ENCODE measurements at places on chromosomes 12 and 14. TPM values are rescaled to one million over a fixed set of nuclear protein-coding genes. Genes with fewer than 3 reads are reported as not detected.

DNA sequence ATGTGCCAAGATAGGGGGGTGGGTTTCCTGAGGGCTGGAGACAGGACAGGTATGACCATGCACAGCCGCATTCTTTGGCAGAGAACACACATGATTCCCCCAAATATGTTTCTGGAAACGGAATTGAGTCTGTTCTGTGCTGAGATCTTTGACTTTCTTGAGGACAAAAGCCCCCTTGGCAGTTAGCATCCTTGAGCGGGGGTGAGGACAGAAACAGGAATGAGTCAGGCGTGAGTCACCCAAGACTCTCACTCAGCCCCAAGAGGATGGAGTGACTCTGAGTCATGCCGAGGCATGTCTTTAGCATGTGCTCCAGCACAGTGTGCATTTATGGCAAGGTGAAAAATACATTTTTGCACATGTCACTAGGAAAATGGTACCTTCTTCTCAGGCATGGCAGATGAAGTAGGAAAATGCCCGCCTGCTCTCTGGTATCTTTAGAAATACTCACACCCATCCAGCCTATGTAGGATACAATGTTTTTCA is 52.1 kb downstream of the DAD1 start:
- no peaks in the 10 kb centered on the region for H3K27me3 ChIP-seq
- no peaks in the 10 kb centered on the region for H3K36me3 ChIP-seq
- peaks cover 12% of the 10 kb centered on the region for H3K4me1 ChIP-seq
- H3K27ac ChIP-seq = peak overlapping the region; percentile 93
- peak; percentile 98 for DNase-seq

GRCh38 chr14:19895282-19895681 is 20.3 kb downstream of the OR4K2 start:
- H3K27ac ChIP-seq = no peak overlapping the region
- no peaks in the 10 kb centered on the region for H3K27me3 ChIP-seq
- H3K36me3 ChIP-seq = no peaks in the 10 kb centered on the region
- H3K4me1 ChIP-seq = no peaks in the 10 kb centered on the region
- no peak for DNase-seq

DNA sequence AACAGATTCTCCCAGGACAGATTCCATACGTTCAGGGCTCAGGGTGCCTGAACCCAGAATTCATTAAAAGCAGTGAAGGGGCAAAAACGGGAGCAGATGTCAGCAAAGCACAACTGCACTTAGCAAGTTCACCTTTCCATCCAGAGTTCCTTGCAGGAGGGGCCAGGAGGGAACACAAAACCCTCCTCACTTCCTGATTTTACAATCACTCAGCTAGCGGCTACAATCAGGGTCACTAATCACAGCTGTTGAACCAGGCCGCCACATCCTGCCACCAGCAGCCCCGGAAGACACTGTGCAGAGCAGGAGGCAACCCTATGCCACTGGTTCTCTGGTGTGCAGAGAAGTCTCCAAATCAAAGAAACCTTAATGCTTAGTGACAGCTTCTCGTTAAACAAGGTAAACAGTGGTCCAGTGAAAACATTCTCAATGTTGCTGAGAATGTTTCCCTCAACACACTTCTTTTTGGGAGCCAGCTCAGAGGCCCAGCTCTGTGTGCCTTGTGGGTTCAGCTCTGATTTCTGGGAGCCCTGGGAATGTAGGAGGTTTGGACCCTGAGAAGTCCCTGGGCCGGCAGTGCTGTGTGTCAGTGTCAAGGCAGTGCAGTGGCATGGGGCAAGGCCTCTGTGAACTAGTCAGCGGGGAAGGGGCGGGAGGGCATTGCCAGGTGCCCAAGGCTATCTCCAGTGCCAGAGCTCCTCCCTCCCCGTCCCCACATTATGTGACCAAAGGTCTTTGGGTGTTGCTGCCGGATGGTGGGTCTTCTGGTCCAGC is 54.5 kb downstream of the VCPKMT start:
- H3K27ac ChIP-seq = peak overlapping the region; percentile 92
- H3K4me3 ChIP-seq = no peak overlapping the region
- DNase-seq = peak; percentile 56
- no peaks in the 10 kb centered on the region for H3K36me3 ChIP-seq

TAS2R31 gene
- total RNA-seq = 4.3 TPM

MRPS35 gene
- total RNA-seq = 27.4 TPM

GRCh38 chr14:105448706-105449111 is 25.9 kb upstream of the CRIP2 start:
- peak; percentile 47 for DNase-seq
- H3K36me3 ChIP-seq = peaks cover 37% of the 10 kb centered on the region

CEP170B gene
- 3.6 TPM for total RNA-seq

- no peak overlapping the region for H3K4me3 ChIP-seq
- H3K27ac ChIP-seq = no peak overlapping the region
- no peak for DNase-seq
- H3K36me3 ChIP-seq = peaks cover 2% of the 10 kb centered on the region
- H3K27me3 ChIP-seq = no peaks in the 10 kb centered on the region
- H3K4me1 ChIP-seq = peaks cover 10% of the 10 kb centered on the region
Observed at GRCh38 chr12:25197608-25198007, 2.6 kb downstream of the ETFRF1 start.

DNA sequence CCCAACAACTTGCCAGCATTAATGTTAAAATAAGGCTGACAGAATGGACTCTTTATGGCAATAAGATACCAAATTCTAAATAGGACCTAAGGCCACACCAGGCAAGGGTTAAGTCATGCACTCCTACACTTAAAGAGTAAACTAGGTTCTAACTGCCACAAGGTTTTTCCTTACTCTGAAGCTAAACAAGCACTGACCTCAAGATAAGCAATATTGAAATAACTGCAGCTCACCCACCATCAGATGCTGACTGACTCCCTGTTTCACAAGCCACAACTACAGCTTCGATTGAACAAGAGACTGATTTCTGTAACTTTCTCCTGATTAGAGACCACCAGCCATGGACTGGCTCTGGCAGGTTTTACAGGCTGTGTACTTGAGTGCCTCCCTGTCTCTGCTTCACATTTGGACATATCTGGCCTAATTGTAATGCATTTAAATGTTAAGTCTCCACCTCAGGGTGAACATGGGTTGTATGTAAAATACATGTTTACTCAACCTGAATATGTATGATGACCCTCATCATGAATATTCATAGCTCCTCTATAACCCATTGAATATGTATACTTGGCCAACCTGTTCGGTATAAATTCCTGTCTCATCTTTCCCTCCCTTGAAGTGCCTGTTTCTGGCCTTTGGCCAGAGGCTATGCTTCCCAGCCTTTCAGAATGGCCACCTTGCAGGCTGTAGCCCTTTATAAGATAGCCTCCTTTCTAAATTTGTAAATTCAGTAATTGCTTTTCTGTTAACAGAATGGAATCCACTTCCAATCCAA is 70.5 kb upstream of the DAAM1 start:
- H3K27ac ChIP-seq = no peak overlapping the region
- no peaks in the 10 kb centered on the region for H3K36me3 ChIP-seq
- DNase-seq = peak; percentile 36
- no peak overlapping the region for H3K4me3 ChIP-seq
- peaks cover 5% of the 10 kb centered on the region for H3K4me1 ChIP-seq
- H3K27me3 ChIP-seq = peaks cover 2% of the 10 kb centered on the region

DNA sequence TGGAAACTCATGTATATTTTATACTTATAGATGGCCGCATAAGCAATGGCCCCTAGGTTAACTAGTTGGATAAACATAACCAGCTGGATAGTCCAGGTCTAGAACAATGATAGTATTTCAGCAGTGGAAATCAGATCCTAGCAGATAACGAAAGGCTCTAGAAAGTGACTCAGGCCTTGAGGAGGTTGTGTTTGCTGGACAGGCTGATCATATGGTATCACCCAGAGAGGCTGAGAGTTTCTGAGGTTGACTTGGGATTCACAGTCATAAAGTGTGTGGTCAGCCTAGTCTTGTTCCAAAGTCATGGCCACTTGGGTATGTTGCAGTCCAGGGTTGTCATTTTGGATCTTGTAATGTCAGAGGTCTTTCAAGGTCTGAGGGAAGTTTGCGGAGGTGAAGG is 16.8 kb downstream of the FLVCR2 start:
- DNase-seq = peak; percentile 7
- no peaks in the 10 kb centered on the region for H3K4me1 ChIP-seq
- peaks cover 8% of the 10 kb centered on the region for H3K27me3 ChIP-seq
- no peak overlapping the region for H3K27ac ChIP-seq
- no peak overlapping the region for H3K4me3 ChIP-seq

GRCh38 chr14:100523131-100523842 is 63.9 kb downstream of the BEGAIN start:
- no peak overlapping the region for H3K4me3 ChIP-seq
- no peak for DNase-seq
- peaks cover 11% of the 10 kb centered on the region for H3K36me3 ChIP-seq
- H3K27me3 ChIP-seq = no peaks in the 10 kb centered on the region

ACVRL1 gene
- total RNA-seq = 5.8 TPM

SYNDIG1L gene
- not detected for total RNA-seq

CCDC38 gene
- total RNA-seq = not detected

LRTM2 gene
- total RNA-seq = not detected

- H3K4me1 ChIP-seq = peaks cover 5% of the 10 kb centered on the region
- H3K4me3 ChIP-seq = no peak overlapping the region
- H3K27ac ChIP-seq = no peak overlapping the region
- peaks cover 22% of the 10 kb centered on the region for H3K27me3 ChIP-seq
- H3K36me3 ChIP-seq = no peaks in the 10 kb centered on the region
Observed at GRCh38 chr12:5806371-5807089, 138.5 kb downstream of the ANO2 start.

DNA sequence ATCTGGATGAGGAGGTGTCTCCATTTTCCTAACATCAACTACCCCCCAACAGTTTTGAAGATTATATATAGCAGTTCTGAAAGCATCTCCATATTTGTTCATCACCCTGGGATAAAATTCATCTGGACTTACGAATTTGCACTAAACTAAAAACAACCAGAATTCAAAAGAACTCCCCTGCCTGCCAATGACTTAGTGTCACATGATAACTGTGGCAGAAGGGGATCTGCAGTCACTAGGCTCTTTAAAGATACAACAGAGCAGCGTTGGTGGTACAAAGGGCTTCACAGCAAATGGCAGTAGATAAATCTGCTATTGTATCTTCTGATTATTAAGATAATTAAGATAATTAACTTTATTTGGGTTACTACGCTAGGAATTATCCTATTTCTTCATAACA is 30.1 kb downstream of the GPR135 start:
- no peaks in the 10 kb centered on the region for H3K27me3 ChIP-seq
- H3K36me3 ChIP-seq = 0 out of 2 replicates have a peak, but pooled peaks cover 2% of the 10 kb centered on the region
- no peak overlapping the region for H3K4me3 ChIP-seq
- H3K4me1 ChIP-seq = peaks cover 6% of the 10 kb centered on the region
- DNase-seq = no peak

CCDC198 gene
- total RNA-seq = not detected

DNA sequence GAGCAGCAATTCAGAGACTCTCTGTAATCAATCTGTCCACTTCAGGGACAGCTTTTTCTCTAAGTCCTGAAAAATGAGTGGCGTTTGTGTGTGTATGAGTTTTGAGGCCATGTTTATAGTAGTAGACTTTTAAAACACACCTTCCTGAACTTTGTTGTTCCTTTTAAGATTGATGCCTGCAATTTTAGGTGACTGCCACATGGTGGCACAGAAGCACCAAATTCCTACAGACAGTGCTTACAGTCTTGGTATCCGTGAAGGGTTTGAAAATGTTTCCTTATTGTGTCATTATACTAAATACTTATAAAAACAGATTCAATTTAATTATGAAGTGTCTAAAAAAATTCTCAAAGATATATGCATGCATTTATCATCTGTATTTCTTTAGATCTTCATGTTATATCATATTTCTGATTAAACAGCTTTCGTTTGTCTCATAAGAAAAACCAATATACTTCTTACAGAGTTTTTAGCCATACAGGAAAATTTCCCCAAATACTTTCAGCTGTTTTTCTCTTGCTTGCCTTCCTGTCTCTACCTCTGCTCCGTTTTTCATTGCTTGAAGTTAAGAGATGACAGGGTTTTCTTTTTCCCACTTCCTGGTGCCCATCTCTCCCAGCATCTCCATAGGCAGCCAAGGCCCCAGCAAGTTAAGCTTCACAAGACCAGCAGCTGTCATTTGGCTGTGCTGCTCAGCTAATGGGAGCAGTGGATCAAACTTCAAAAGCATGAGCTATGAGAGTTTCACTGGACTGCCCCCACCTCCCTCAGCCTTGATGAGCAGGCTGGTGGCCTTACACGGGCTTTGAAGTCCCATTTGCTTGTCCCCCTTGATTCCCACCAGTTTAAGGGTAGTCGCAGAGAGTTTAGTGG is 259.6 kb downstream of the AKAP6 start:
- no peak overlapping the region for H3K4me3 ChIP-seq
- DNase-seq = peak; percentile 65
- no peaks in the 10 kb centered on the region for H3K27me3 ChIP-seq
- H3K4me1 ChIP-seq = peaks cover 5% of the 10 kb centered on the region

GRCh38 chr14:52080808-52081755 is 12.2 kb upstream of the NID2 start:
- DNase-seq = peak; percentile 96
- H3K4me3 ChIP-seq = no peak overlapping the region
- H3K4me1 ChIP-seq = peaks cover 32% of the 10 kb centered on the region
- no peaks in the 10 kb centered on the region for H3K36me3 ChIP-seq

MSI1 gene
- total RNA-seq = not detected

- no peaks in the 10 kb centered on the region for H3K4me1 ChIP-seq
- H3K27ac ChIP-seq = no peak overlapping the region
- no peak for DNase-seq
- H3K27me3 ChIP-seq = peaks cover 10% of the 10 kb centered on the region
- H3K4me3 ChIP-seq = peak overlapping the region; percentile 35
- H3K36me3 ChIP-seq = no peaks in the 10 kb centered on the region
Observed at GRCh38 chr12:33438851-33439586, 600 bp downstream of the SYT10 start.

NAA25 gene
- 25.5 TPM for total RNA-seq

EFS gene
- 2.2 TPM for total RNA-seq

DNA sequence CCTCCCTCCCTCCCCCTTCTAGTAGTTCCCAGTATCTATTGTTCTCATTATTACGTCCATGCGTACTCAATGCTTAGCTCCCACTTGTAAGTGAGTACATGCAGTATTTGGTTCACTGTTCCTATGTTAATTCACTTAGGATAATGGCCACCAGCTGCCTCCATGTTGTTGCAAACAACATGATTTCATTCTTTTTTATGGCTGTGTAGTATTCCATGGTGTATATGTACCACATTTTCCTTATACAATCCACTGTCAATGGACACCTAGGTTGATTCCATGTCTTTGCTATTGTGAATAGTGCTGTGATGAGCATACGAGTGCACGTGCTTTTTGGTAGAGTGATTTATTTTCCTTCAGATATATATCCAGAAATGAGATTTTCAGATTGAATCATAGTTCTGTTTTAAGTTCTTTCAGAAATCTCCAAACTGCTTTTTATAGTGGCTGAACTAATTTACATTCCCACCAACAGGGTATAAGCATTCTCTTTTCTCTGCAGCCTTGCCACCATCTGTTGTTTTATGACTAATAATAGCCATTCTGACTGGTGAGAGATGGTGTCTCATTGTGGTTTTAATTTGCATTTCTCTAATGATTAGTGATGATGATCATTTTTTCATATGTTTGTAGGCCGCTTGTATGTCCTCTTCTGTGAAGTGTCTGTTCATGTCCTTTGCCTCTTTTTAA is 17.9 kb upstream of the CLEC7A start:
- no peaks in the 10 kb centered on the region for H3K27me3 ChIP-seq
- no peaks in the 10 kb centered on the region for H3K36me3 ChIP-seq
- peaks cover 2% of the 10 kb centered on the region for H3K4me1 ChIP-seq
- no peak overlapping the region for H3K27ac ChIP-seq

Data from IMR-90 (cell line).